ENCODE measurements at places on chromosomes 5 and 9.

- H3K4me3 ChIP-seq, result no peak overlapping the region
- peaks cover 8% of the 10 kb centered on the region for H3K4me1 ChIP-seq
- DNase-seq, result no peak
- no peaks in the 10 kb centered on the region for H3K27me3 ChIP-seq
- H3K36me3 ChIP-seq, result no peaks in the 10 kb centered on the region
Observed at GRCh38 chr9:109101810-109102209, 17.9 kb downstream of the TMEM245 start.

DNA sequence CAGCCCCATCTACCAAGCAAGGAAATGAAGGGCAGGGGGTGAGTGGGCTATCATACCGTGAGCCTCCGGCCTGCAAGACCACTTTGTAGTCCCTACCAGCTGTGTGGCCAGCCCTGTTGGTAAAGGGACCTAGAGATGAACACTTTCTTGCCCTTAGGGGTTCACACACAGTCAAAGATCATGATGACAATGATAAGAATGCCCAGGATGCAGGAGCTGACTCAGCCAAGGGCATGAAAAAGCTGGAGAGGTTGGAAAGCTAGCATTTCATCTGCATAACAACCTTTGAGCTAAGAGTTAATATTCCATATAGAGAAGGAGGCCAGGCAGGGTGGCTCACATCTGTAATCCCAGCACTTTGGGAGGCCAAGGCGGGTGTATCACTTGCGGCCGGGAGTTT, 19.2 kb upstream of the FGFR4 start:
- H3K27me3 ChIP-seq, result no peaks in the 10 kb centered on the region
- H3K4me1 ChIP-seq, result no peaks in the 10 kb centered on the region
- no peak for DNase-seq
- H3K4me3 ChIP-seq, result no peak overlapping the region
- H3K27ac ChIP-seq, result no peak overlapping the region

DNA sequence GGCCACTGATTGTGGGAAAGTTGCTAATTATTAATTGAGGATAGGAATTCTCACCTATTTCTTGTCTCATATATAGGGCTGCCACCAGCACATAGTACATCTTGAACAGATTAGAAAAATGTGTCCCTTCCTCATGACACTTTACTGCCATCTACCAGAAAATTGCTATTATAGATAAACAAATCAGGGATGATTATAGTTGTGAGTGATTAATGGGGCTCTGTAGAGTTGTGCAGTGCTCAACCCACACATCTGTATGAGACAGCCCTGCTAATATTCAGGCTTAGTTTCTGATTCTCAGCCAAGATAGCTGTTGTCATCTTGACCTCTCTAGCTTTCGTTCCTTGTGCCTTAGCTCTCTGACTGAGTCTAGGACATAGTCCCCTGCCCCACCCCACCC, 373.3 kb downstream of the TLE4 start:
- no peak for DNase-seq
- H3K27ac ChIP-seq, result no peak overlapping the region
- no peak overlapping the region for H3K4me3 ChIP-seq

DNA sequence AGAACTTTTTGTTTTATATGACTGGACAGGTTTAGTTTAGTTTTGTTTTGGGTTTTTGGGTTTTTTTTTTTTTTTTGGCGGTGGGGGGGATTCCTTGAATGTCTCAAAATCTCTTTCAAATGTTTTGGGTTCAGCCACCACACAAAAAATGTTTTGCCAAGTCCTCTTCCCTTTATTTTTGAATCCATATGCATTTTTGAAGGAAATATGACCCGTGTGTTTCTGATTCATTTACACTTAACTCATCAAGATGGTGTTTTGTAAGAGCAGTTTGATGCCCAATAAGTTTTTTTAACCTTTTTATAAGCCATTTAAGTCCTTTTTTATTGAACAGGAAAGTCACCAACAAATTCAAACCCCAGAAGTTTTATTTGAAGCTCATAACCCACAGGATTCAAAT, 209.8 kb downstream of the CWC27 start:
- no peaks in the 10 kb centered on the region for H3K36me3 ChIP-seq
- H3K27me3 ChIP-seq, result no peaks in the 10 kb centered on the region
- no peak overlapping the region for H3K27ac ChIP-seq
- no peak for DNase-seq
- no peaks in the 10 kb centered on the region for H3K4me1 ChIP-seq
- no peak overlapping the region for H3K4me3 ChIP-seq

- no peak overlapping the region for H3K4me3 ChIP-seq
- no peak overlapping the region for H3K27ac ChIP-seq
- no peaks in the 10 kb centered on the region for H3K36me3 ChIP-seq
Observed at GRCh38 chr9:20041697-20042081, 252.9 kb upstream of the SLC24A2 start.

GRCh38 chr9:125355601-125356000, 94.0 kb downstream of the GAPVD1 start:
- H3K4me1 ChIP-seq, result no peaks in the 10 kb centered on the region
- H3K27ac ChIP-seq, result no peak overlapping the region
- peaks cover 13% of the 10 kb centered on the region for H3K36me3 ChIP-seq
- H3K27me3 ChIP-seq, result no peaks in the 10 kb centered on the region
- H3K4me3 ChIP-seq, result no peak overlapping the region

DNA sequence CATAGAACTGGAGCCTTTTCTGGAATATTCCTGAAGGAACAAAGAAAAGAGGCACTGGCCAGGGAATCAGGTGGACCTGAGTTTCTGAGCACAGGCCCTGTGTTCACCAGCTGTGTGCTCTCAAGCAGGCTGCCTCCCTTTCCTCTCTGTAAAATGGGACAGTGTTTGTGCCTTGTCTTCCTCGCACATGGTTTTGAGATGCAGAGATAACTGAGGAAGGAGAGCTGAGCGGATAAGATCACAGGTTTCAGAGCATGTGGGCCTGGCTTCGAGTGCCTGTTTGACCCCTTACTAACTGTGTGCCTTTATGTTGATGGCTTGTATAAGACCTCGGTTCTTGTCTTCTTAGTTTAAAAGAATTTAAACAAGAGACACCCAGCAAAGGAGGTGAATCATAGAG, 46.2 kb upstream of the HAND1 start:
- no peaks in the 10 kb centered on the region for H3K36me3 ChIP-seq
- H3K4me3 ChIP-seq, result no peak overlapping the region
- no peak overlapping the region for H3K27ac ChIP-seq
- H3K4me1 ChIP-seq, result no peaks in the 10 kb centered on the region

- no peaks in the 10 kb centered on the region for H3K36me3 ChIP-seq
- H3K27ac ChIP-seq, result no peak overlapping the region
- H3K4me1 ChIP-seq, result no peaks in the 10 kb centered on the region
- H3K27me3 ChIP-seq, result no peaks in the 10 kb centered on the region
- H3K4me3 ChIP-seq, result no peak overlapping the region
Observed at GRCh38 chr9:28758341-28758740, 1185.1 kb upstream of the C9orf72 start.

DNA sequence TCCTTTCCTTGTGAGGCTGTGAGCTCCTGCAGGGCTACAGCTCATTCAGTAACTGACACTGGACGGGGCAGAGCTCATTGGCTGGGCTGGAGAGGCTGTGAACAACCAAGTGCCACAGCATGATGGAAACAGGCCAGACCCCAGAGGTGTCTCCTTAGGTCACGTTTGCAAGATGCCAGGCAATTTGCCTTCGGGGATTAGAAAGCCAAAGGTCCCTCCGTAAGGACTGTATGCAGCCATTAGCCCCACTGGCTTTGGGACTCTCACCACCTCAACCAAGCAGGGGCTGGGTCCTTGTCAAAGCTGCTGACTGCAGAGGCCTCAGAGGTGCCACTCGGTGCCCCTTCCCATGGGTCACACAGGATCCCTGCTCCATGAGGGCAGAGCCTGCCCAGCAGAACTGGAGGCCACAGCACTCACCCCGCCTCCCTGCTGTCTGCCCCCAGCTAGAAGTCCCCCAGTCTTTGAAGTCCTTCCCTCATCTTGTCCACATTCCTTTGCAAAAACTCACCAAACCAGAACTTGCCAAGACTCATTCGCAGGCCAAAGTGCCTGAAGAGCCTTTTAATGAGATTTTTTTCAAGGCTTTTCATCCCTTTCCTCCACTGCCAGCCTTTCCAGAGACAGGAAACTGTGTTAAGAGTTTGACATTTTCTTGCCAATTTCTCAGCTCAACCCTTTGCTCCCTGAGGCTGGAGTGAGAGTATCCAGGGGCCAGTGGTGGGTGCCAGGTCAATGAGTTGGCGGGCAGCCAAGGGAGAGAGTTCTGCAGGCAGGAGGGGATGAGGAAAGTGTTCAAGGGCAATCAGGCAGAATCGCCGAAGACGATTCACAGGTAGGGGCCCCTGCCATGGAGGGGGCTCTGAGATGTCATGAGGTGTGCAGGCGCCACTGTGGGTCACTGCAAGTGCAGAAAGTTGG, 39.7 kb upstream of the SLC25A51 start:
- DNase-seq, result peak; percentile 79
- H3K27ac ChIP-seq, result no peak overlapping the region
- no peak overlapping the region for H3K4me3 ChIP-seq
- no peaks in the 10 kb centered on the region for H3K27me3 ChIP-seq

- H3K27me3 ChIP-seq, result no peaks in the 10 kb centered on the region
- no peak overlapping the region for H3K27ac ChIP-seq
Observed at GRCh38 chr5:122705851-122706250, 69.0 kb upstream of the SNX2 start.

GRCh38 chr9:72907421-72907820, 45.4 kb downstream of the ALDH1A1 start:
- H3K27me3 ChIP-seq, result no peaks in the 10 kb centered on the region
- no peaks in the 10 kb centered on the region for H3K36me3 ChIP-seq
- H3K4me3 ChIP-seq, result no peak overlapping the region
- no peak for DNase-seq

- no peak overlapping the region for H3K27ac ChIP-seq
- H3K27me3 ChIP-seq, result no peaks in the 10 kb centered on the region
- H3K4me3 ChIP-seq, result no peak overlapping the region
- DNase-seq, result no peak
Observed at GRCh38 chr5:170410401-170410800, 21.2 kb upstream of the KCNMB1 start.

DNA sequence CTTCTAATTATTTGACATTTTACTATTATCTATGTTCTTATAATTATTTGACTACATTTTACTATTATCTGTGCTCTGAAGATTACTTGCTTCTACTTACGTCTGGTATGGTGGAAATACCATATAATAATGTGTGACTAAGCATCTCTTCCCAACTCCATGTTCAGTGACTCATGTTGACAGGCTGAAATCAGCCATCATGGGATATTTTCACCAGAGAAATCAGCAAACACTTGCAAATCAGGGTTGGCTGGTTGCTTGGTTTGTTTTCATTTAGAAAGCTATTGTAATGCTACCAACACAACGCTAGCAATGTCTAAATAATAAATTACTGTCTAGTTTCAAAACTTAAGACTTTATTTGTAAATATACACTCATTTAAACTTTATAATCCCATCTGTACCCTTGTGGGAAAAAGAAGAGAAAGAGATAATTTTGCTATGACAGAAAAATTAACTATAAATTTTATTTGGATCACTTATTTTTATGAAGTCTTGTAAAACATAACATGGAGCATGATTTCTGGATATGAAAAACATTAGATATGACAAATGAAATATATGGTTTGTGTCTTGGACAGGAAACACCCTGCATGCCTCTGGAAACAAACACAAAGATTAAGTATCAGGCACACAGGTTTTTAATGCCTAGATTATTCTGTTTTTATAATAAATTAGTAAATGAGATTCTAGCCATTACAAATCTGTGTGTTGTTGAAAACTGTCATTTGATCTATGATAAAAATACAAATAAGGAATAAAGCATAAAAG, 337.6 kb downstream of the BNC2 start:
- no peaks in the 10 kb centered on the region for H3K4me1 ChIP-seq
- no peaks in the 10 kb centered on the region for H3K36me3 ChIP-seq
- H3K4me3 ChIP-seq, result no peak overlapping the region
- no peak for DNase-seq
- no peak overlapping the region for H3K27ac ChIP-seq
- no peaks in the 10 kb centered on the region for H3K27me3 ChIP-seq

DNA sequence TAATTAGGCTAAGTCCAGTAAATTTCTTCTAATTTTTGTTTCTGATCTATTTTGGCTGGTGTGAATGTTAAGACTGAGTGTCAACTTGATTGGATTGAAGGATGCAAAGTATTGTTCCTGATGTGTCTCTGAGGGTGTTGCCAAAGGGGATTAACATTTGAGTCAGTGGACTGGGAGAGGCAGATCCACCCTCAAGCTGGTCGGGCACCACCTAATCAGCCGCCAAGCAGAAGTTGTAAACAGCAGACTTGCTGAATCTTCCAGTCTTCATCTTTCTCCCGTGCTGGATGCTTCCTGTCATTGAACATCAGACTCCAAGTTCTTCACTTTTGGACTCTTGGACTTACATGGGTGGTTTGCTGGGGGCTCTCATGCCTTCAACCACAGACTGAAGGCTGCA, 21.4 kb upstream of the MLLT3 start:
- H3K4me3 ChIP-seq, result no peak overlapping the region
- H3K27ac ChIP-seq, result no peak overlapping the region
- no peak for DNase-seq
- no peaks in the 10 kb centered on the region for H3K27me3 ChIP-seq
- H3K36me3 ChIP-seq, result no peaks in the 10 kb centered on the region

DNA sequence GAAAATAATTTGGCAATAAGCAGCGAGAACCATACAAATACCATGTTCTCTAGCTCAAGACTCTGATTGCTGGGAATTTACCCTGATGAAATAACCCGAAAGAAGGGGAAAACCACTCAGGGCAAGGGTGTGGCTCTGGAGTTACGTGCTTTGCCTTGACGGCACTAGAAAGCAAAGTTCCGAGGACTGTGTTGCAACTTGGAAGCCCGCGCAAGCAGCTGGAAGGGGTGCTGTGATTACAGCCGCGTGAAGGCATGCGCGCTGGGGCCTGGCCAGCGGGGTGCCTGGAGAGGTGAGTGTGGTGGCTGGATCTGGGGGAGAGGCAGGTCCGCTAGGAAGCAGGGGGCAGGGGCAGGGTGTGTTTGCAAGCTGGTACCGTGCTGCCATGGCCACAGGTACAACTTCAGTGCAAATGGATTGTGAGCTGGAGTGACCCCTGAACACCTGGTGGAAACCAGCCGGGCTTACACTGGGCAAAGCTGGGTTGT, 52.6 kb upstream of the CNOT6 start:
- H3K4me3 ChIP-seq, result no peak overlapping the region
- H3K27me3 ChIP-seq, result no peaks in the 10 kb centered on the region
- H3K4me1 ChIP-seq, result no peaks in the 10 kb centered on the region
- DNase-seq, result peak; percentile 73
- no peaks in the 10 kb centered on the region for H3K36me3 ChIP-seq

GRCh38 chr5:26940994-26941393, 97.4 kb downstream of the CDH9 start:
- no peak for DNase-seq
- no peak overlapping the region for H3K4me3 ChIP-seq
- H3K4me1 ChIP-seq, result no peaks in the 10 kb centered on the region

DNA sequence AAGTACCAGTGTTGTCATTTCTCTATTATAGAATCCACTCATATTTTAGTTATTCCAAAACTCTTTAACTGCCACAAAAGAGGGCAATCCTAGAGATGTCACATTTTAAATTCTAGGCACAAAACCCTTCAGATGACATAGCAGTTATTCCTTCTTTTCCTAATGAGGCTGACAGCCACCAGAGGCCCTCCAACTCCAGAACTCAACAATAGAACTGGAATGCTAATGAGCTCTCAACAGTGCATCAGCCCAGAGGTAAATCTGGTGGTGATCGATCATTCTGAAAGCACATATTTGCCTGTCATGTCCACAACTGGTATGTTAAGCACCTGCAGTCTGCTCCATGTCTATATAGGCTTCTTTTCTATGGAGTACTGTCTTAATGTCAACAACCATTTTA, 40.2 kb upstream of the RAB3C start:
- no peaks in the 10 kb centered on the region for H3K36me3 ChIP-seq
- H3K27me3 ChIP-seq, result no peaks in the 10 kb centered on the region
- H3K27ac ChIP-seq, result no peak overlapping the region
- H3K4me3 ChIP-seq, result no peak overlapping the region

GRCh38 chr9:36258996-36259533, 817 bp upstream of the GNE start:
- H3K4me3 ChIP-seq, result peak overlapping the region; percentile 49
- H3K27ac ChIP-seq, result peak overlapping the region; percentile 48
- no peaks in the 10 kb centered on the region for H3K4me1 ChIP-seq
- H3K36me3 ChIP-seq, result no peaks in the 10 kb centered on the region
